ENCODE measurements at places on chromosomes 16 and 17.
A peak's percentile ranks its signal among the peaks of the same experiment; 100 is the strongest.

DNA sequence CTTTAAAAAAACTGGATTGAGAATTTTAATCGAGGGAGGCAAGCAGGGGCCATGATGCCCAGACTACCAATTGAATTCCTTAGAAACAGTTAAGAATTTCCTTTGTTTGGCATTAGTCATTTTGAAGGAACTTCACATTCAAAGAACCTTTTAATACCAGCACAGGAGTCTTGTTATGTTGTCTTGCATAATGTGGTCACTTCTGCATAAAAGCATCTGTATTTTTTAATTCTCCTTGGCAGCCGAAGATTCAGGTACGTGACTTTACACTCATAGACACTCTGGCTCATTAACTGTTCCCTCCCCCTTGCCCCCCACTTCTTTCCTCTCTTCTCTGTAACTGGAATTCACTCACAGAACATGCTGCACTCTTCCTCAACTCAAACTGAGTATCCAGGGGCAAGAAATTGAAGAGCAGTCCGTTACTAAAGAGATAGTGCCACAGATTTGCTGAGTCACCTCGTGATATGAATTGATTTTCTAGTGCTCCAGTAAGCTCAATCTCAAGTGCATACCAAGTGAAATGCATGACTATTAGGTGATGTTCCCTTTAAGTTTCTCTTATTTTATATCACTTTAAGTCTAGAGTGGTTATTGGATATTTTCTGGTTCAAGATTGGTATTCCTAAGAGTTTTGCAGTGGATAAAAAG is 572.2 kb upstream of the SOX9 start:
- DNase-seq = no peak

- DNase-seq = no peak
Measured at GRCh38 chr17:63760771-63761539, 12.4 kb downstream of the CCDC47 start.

GRCh38 chr17:2990396-2990795 is 73.0 kb downstream of the OR1D5 start:
- no peak for DNase-seq

GRCh38 chr16:70706948-70707465 is 21.2 kb upstream of the MTSS2 start:
- DNase-seq = no peak

- DNase-seq = peak; percentile 15
Measured at GRCh38 chr17:28947639-28948038, 3.7 kb downstream of the PHF12 start.

GRCh38 chr16:85062845-85063244 is 35.2 kb downstream of the KIAA0513 start:
- no peak for DNase-seq

DNA sequence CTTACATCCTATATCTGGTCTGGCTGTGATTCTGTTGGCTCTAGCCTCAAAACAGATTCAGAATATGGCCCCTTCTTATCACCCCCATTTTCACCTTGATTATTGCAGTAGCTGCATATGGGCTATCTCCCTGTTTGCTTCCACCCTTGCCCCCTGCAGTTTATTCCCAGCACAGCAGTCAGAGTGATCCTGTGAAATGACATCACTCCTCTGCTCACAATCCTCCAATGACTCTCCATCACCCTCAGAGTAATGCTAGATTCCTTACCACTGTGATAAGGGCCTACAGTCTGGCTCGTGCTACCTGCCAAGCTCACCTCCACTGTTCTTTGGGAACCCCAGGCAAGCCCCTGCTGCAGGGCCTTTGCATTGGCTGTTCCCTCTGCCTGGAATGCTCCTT is 92.5 kb downstream of the ASIC2 start:
- no peak for DNase-seq
